ENCODE measurements at places on chromosomes 12 and 14.

DNA sequence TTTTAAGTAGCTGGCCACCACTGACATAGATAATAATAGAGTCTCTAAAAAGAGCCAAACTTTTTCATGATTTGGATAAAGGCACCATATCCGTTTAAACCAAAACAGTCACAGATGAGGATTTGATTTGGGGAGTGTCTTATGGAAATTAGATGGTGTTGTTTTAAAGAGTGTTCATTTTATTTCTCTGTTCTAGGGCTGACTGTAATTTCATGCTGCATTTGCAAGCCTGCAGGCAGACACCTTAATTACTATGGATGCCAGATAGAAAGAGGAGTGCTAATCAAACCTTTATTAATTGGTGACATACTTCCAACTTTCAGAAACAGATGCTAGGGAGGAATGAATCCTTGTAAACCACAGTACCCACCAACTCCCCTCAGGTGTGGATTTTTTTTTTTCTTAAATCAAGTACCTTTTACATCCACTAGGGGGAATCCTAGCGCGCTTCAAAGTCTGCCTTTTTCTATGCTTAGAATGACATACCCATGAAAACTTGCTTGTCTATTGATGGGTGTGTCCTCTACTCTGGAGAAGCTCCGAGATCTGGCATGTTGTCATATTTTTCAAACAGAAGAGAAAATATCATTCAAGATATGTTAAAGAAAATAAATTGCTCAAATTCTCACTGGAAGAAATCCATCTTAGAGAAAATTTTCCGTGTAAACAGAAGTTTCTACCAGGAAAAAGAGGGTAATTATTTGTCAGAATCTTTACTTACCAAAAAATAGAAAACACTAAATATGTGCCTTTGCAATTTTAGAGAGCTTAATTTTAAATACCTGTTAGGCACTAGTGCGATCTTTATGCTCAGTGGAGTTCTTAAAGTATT is 14.2 kb upstream of the PLXNC1 start:
- DNase-seq: no peak

GRCh38 chr14:74223016-74223415 is 16.2 kb upstream of the VSX2 start:
- no peak for DNase-seq

DNA sequence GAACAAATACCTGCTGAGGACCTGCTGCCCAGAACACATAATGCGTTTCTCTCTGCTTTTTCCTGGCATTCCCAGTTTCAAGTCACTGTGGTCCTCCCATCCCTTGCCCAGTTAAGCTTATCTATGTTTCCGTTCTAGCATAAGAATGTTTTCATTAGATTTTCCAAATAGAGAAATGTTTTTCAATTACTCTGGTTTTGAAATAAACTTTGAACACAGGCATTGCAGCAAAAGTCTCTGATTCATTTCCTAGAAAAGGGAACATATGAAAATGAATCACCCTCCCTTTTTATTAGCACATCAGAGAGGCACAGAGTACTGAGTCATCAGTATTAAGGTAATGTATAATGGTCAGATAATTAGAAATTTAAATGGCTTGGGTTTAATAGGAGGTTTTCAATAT is 201.1 kb upstream of the TMEM260 start:
- DNase-seq: no peak

DNA sequence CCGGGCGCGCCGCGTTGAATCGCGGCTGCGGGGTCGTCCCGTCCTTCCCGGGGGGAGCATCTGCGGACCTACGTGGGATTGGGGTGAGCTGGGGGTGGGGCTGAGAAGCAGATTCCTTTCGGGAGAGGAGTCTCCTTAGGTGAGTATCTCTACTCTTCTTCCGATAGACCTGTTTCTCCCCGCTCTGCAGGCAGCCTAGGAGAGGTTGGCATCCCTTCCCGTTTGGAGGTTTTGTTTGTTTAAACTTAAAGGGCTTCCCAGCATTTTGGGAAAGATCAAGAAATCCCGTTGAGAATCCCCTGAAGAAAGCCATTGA is 411 bp downstream of the TTLL5 start:
- no peak for DNase-seq

- DNase-seq: no peak
These were observed 35.5 kb downstream of the BTG1 start for GRCh38 chr12:92110083-92110640.

DNA sequence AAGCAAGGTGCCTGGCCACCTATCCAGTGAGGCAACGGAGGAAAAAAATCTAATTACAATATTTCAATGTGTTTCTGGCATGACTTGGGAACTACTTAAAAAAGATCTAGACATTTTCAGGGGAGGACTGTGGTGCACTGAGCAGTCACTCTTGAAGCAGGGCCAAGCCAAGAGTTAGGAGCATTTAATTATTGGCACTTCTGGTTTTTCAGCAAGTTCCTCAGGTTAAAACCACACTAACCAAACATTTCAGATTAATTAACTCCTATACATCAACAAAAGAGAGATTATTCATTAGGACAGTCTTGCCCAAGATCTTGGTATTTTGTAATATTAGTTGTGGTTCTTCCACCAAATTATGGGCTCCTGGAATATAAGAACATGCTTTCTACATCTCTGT is 25.6 kb downstream of the PRKAB1 start:
- no peak for DNase-seq

DNA sequence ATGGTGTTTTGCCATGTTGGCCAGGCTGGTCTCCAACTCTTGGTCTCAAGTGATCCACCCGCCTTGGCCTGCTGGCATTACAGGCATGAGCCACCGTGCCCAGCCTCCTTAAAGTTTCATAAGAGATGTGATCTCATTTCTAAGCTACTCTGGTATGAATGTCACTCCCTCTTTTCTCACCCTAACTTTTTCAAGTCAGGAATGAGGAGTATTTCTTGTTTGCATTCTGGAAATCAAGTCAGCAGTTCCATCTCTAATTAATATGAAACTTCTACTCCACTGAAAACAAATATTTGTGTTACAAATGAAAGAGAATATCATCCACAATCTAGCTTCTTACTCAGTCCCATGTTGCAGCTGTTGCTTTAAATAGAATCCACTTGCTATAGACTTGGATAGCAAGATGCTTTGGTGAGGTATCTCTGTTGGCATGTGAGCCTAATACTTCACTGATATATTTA is 61.3 kb downstream of the ARF6 start:
- no peak for DNase-seq

DNA sequence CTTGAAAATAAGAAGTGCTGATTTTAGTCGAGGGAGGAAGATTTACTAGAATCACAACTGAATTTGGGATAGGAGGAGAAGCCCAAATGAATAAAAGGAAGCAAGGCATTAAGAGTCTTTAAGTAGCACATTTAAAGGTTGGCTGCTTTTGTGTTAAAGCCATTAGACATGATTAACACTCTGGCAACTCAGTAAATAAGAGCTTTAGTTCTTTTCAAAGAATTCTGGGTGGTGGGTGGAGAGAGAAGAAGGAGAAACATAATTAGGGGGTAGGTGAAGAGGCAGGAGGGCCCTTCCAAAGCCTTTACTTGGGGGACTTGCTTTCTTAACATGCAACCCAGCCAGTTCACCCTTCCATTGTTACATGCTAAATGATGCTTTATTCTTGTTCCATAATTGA is 284.6 kb upstream of the SEL1L start:
- no peak for DNase-seq

DNA sequence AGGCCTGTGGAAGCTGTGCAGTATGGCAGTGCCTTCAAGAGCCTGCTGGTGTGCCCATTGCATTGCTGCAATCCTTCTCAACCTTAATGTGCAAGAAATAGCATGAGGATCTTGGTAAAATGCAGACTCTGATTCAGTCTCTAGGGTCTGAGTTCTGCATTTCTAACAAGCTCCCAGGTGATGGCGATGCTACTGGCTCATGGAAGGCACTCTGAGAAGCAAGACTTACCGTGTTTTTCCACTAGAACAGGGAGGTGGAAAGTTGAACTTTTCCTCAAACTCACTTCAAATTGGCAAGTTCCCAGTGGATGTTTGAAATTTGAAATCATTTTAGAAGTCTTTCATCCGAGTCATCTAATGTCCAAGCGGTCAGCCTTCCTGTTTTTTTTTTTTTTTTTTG is 55.5 kb downstream of the MYRFL start:
- no peak for DNase-seq

- no peak for DNase-seq
These were observed 19.2 kb downstream of the PACS2 start for GRCh38 chr14:105333613-105334364.

GRCh38 chr14:101377069-101377468 is 184.2 kb upstream of the DIO3 start:
- no peak for DNase-seq

DNA sequence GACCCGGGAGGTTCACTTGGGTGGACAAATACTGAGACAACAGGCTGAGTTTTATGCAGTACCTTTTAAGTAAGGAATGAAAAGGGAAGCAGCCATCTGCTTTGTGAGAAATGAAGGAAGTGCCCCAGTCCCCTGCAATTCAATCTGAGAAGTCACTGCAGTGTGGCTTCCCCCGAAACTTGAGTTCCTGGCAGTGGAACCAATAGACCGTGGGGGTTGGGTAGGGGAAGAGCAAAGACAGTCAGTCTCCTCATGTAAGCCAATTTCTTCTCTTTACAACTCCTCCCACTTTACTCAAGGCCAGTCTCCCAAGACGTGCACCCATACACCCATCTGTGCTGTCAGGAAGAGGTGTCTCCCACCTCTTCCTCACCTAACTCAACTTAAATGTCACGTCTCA is 206.5 kb downstream of the BCAT1 start:
- DNase-seq: no peak

- DNase-seq: no peak
These were observed 1324.8 kb downstream of the TMEM121 start for GRCh38 chr14:106850913-106851825.

DNA sequence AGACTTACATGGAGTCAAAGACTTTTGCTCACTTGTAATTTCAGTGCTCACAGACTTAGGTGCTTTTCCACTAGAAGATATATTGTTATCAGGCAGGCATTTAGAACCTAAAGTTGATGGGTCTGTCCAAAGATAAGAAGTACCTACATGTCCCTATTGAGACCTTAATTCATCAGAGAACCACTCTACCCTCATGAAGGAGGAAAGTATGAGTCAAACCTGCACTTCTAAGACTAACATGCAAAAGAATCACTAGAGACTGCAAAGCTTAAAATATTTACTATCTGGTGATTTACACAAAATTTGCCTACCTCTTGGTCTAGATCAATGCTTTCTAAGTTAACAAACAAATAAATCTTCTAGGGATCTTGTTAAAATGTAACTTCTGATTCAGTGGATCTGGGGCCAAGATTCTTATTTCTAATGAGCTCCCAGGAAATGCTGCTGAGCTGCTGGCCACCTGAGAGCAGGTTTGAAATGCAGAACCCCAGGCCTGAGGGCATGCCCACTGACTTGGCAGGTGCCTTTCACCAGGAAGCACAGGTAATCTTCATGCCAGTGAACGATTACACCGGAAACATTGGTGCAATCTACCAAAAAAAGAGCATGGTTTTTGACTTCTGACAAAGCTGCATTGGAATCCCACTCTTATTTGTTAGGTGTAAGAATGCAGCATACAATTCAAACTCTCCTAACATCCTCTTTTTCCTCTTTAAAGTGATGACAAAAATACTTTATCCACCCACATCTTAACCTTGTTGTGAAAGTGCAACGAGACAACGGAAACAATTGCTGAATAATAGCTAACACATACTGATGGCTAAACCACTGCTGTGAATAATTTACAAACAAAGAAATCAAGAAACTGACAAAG is 214.2 kb downstream of the ADAMTS20 start:
- DNase-seq: no peak

- no peak for DNase-seq
These were observed 11.6 kb upstream of the PTPRB start for GRCh38 chr12:70648831-70649230.

DNA sequence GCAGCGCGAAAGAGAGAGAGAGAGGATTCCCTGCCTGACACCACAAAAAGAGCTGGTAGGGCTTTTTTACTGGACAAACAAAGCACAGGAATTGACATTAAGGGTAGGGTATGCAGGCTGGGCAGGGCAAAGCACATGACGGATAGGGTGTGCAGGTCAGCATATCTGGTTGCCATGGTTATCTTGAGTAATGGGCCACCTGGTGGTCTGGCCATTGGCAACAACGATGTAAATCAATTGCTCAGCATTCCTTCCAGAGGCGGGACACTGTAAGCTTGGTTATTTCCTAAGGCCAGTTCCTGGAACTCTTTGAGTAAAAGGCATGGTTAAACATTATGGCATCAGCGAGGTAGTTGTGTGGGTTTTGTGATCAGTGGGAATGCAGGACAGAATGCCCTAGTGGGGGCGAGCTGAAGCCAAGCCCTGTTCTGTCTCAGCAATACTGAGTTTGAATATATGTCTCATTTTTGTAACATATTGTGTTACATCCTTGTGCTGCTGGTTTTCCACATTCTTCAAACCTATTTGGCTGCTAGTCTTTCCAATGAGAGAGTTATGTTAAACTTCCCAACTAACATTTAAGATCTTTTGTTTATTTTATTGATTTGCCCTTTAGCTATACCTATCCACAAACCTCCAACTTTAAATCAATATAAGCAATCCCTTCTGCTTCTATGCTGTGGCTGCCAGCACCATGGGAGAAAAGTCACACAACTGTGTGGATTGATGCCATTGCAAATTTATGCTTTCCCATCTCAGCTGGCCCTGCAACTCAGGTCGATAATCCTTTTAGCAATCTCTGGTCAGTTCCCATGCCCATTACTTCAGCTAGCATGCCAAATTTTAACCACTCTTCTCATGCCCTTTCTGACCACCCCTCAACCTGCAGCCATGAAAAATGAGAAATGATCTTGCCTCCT is 396.7 kb upstream of the PDE3A start:
- no peak for DNase-seq

- DNase-seq: no peak
These were observed 13.8 kb upstream of the NELL2 start for GRCh38 chr12:44889926-44890325.

DNA sequence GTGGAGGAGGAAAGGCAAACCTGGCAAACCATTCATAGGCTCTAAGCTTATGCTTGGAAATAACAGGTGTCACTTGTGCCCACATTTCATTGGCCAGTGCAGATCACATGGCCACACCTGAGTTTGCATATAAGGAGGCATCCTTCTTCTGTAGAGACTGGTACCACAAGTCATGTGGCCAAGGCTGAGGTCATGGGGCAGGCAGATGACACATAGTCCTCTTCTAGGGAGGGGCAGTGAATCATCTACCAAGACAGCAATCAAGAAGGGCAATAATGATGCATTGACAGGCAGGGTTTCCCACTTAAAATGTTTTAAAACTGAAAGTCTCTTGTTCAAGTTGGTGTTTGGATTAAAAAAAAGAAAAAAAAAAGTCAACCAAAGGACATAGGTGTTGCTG is 77.3 kb downstream of the DAAM1 start:
- peak; percentile 49 for DNase-seq
